Uterus (tissue), 4 donors: ENCODE measurements at places on chromosomes 2 and 18. TPM values are rescaled to one million over a fixed set of nuclear protein-coding genes. Genes with fewer than 3 reads are reported as not detected.
A peak's percentile ranks its signal among the peaks of the same experiment; 100 is the strongest.

GRCh38 chr2:190600293-190601103 lies 48.4 kb upstream of the NAB1 start:
- no peaks in the 10 kb centered on the region for H3K4me1 ChIP-seq
- no peak overlapping the region for H3K4me3 ChIP-seq
- no peak for DNase-seq
- H3K27ac ChIP-seq = no peak overlapping the region

DNA sequence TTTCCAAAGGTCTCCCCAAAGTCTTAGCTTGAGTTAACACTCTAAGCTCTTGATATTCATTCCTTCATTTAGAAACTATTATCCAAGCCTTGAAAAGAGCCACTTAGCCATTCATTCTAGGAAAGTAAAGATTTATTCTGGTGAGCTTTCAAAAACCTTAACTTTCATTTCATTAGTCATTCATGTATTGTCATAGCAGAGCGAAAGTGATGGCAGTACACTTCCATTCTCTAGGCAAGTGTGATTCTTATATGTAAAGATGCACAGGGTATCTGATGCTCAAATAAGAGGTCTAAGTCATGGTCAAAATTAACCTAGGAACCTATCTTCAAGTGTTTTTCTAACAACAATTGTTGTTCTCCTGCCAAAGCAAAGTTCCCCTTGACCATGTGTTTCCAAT lies 553.0 kb upstream of the FANCL start:
- H3K4me1 ChIP-seq = no peaks in the 10 kb centered on the region
- H3K36me3 ChIP-seq = no peaks in the 10 kb centered on the region
- H3K27ac ChIP-seq = no peak overlapping the region
- no peak overlapping the region for H3K4me3 ChIP-seq

GRCh38 chr2:22600156-22600555 lies 784.8 kb upstream of the KLHL29 start:
- no peaks in the 10 kb centered on the region for H3K27me3 ChIP-seq
- no peaks in the 10 kb centered on the region for H3K36me3 ChIP-seq
- DNase-seq = no peak
- H3K4me3 ChIP-seq = no peak overlapping the region
- H3K27ac ChIP-seq = no peak overlapping the region

GRCh38 chr2:237210763-237211162 lies 125.1 kb downstream of the COPS8 start:
- no peak overlapping the region for H3K4me3 ChIP-seq
- H3K27ac ChIP-seq = peak overlapping the region; percentile 57
- peaks cover 3% of the 10 kb centered on the region for H3K4me1 ChIP-seq
- DNase-seq = no peak
- no peaks in the 10 kb centered on the region for H3K27me3 ChIP-seq
- no peaks in the 10 kb centered on the region for H3K36me3 ChIP-seq

DNA sequence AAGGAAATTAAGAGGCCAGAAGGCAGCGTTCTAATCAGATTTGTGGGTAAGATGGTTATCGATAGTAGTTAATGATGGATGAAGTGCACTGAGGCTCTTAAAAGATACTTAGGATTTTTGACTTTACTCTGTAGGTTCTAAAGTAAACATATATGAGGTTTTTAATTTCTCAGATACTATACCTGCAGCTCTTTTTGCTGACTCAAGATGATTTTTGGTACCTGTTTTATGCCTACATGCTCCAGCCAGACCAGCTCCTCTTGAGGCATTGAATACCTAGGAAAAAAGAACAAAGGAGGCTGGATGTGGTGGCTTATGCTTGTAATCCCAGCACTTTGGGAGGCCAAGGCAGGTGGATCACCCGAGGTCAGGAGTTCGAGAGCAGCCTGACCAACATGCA lies 241.7 kb upstream of the FOSL2 start:
- H3K27me3 ChIP-seq = no peaks in the 10 kb centered on the region
- no peak overlapping the region for H3K4me3 ChIP-seq
- peak overlapping the region; percentile 22 for H3K27ac ChIP-seq

- H3K4me1 ChIP-seq = no peaks in the 10 kb centered on the region
- no peak overlapping the region for H3K4me3 ChIP-seq
- no peak overlapping the region for H3K27ac ChIP-seq
These were observed 1329.1 kb downstream of the DPP10 start for GRCh38 chr2:115771516-115771915.

DNA sequence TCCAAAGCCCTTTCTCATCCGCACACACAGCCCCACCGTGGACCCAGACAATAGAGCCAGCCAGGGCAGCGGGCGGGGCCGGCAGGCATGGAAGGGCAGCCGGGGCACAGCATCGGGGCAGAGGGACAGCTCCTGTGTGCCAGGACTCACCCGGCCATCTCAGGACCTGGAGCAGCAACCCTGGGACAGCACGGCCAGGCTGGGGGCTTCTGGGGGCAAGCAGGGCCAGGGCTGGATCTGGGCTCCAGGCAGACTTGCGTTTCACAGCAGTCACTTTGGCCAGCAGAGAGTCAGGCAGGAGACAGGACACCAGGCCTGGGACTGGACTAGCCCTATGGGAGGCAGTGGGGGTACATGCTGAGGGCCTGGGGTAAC lies 15.5 kb downstream of the ANO7 start:
- H3K27me3 ChIP-seq = no peaks in the 10 kb centered on the region
- no peaks in the 10 kb centered on the region for H3K4me1 ChIP-seq
- DNase-seq = no peak
- no peaks in the 10 kb centered on the region for H3K36me3 ChIP-seq

The TLX2 gene
- total RNA-seq = not detected

The PLCD4 gene
- total RNA-seq = not detected

The ARHGAP28 gene
- total RNA-seq = 6.2 TPM

The GPR75 gene
- 6.3 TPM for total RNA-seq

The MALL gene
- total RNA-seq = 13.7 TPM
